DMS 273 treated with DMSO at 0.1 percent for 48 hours (cell line): ENCODE measurements at places on chromosomes 3 and 15.
A peak's percentile ranks its signal among the peaks of the same experiment; 100 is the strongest.

DNA sequence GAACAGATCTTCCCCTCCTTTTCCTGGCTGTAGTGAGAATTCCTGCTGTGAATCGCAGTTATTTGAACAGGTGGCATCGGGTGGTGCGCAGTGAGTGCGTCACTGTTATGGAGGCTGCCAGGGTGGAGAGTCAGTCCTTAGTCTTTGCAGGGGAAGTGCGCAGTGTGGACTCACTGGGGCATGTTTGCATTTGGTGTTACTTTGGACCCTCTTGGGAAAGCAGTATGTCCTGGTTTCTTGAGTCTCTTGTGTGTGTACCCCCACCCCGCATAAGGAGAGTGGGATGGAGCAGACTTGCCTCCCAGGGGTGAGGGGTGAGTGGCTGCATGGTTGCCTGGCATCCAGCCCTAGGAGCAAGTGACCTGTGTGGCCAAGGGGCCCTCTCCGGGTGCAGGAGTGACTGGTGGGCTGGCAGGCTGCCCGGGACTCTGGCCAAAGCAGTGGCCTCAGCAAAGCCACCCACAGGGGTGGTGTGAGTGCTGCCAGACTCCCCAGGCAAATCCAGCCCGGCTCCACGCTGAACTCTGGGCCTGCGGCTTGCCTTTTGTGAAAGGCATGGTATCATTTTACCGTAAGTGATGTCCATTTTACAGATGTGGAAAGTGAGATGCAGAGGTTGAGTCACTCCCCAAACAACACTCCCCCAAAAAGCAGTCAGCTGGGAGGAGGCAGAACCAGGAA lies 46.4 kb downstream of the DNASE1L3 start:
- no peak for DNase-seq

- DNase-seq = no peak
Measured at GRCh38 chr3:129015388-129016105, 14.4 kb downstream of the EFCC1 start.

- DNase-seq = no peak
Measured at GRCh38 chr3:69406163-69406562, 20.3 kb upstream of the FRMD4B start.

GRCh38 chr3:156725682-156726081 lies 51.3 kb downstream of the TIPARP start:
- no peak for DNase-seq

DNA sequence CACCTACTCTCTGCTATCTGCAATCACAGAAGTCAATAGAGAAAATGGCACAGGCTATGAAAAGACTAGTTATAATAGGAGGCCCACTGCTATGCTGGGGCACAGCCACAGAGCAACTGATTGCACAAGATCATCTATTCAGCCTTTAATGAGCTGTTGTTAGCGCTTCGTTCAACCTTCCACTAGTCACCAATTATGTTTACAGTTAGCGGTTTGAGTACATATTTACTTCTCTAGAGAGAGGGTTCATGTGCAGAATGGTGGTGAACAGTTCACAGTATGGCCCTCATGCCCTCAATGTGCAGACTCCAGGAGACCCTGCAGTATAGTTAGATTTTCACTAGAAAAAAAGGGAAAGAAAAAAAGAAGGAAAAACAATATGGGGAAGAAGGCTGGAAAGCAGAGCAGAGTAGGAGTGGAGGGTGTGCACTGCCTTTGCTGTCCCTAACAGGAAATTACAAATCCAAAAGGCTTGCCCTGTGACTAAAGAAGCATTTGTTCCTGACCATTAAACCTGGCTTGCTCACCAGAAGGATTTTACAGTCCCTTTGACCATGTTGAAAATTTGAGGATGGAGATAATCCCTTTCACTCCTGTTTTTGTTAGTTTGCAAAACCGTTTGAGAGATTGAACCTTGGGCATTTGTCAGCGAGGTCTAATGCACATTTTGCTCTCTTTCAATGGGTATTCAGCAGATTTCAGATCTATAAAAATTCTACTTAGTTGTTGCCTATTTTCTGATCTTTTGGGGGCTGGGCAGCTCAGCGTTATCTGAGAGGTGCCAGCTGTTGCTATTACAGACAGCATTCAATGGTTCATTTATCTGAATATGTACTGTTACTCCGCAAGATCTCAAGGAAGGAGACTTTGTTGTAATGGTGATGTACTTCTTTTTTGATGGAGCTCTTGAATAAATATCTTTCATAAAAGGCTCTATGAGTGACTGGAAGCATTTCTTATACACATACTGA lies 296.1 kb downstream of the LSAMP start:
- DNase-seq = peak; percentile 18

GRCh38 chr3:107942244-107942643 lies 148.6 kb downstream of the CD47 start:
- no peak for DNase-seq

DNA sequence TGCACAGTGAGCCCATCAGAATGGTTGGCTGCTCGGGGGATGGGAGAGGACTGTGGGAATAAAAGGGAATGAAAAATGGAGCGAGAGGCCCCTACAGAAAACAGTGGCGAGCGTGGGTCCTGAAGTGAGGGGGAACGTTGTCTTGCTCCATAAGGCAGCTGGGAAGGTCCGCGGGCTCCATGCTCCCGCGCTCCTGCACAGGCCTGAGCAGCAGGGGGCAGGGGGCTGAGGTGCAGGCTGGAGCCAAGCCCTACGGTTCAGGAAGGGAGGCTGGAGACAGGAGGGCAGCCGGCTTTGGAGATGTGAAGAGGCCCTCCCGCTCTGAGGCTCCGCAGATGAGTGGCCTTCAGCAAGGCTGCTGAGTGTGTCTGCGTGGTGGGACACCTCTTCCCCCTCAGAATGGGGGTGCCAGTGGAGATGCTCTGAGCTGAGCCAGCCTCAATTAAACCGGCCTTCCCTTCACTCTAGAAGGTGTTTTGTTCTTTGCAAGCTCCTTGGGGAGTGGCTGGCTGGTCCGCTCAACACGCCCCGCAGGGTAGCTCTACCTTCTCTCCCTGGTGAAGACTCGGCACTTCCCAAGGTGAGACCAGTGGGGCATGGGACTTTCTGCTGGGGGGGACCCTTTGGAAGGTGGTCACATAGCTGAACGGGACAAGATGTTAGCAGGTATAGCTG lies 208.0 kb downstream of the XXYLT1 start:
- DNase-seq = no peak

DNA sequence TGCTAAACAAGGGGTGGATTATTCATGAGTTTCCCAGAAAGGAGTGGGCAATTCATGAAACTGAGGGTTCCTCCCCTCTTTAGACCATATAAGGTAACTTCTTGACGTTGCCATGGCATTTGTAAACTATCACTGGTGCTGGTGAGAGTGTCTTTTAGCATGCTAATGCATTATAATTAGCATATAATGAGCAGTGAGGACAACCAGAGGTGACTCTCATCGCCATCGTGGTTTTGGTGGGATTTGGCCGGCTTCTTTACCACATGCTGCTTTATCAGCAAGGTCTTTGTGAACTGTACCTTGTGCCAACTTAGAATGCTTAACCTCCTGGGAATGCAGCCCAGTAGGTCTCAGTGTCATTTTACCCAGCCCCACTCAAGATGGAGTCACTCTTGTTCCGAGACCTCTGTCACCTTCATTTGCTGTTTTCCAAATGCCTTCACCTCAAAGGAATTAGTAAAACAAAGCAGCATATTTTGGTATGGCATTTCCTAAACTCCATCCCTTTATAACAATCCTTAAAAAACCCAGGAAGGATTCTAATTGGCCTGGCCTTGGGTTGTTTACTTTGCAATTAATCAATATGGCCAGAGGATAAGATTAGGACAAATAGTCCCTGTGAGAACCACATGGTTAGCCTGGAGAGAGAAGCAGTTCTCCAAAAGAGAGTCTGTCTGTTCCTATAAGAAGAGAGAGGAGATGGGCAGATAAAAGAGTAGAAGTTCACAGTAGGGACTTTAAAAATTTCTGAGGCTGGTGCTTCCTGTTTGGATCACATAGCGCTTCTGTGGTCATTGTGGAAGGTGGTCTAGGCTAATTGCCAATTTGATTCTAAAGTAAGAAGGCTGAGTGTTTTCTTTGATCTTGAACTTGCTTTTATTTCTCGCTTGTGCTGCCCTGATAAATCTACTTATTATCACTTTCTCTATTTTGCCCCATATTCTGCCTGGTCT lies 155.2 kb upstream of the EOMES start:
- no peak for DNase-seq
